Immature natural killer cell (primary cell): ENCODE measurements at places on chromosomes 3 and 15. TPM values are rescaled to one million over a fixed set of nuclear protein-coding genes. Genes with fewer than 3 reads are reported as not detected.

Gene CPNE9
- polyA plus RNA-seq = not detected

DNA sequence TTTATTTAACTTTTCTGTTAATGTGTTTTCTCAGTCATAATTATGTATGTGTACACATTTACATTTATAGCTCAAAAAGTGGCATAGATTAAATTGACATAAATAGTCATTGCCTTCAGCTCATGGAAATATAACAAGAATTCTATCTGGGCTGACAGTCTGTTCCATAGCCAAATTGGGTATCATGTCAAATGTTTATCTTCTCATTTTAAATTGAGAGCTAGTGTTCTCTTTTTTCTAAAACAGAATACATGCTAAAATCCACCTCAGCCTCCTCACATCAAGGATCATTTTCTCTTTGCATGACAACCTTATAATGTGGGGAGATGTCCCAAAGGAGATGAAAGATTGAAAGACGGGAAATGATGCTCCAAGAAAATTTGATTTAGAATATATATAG, 144.1 kb upstream of the BCHE start:
- H3K36me3 ChIP-seq = no peaks in the 10 kb centered on the region
- DNase-seq = no peak
- H3K4me3 ChIP-seq = no peak overlapping the region
- no peaks in the 10 kb centered on the region for H3K4me1 ChIP-seq

DNA sequence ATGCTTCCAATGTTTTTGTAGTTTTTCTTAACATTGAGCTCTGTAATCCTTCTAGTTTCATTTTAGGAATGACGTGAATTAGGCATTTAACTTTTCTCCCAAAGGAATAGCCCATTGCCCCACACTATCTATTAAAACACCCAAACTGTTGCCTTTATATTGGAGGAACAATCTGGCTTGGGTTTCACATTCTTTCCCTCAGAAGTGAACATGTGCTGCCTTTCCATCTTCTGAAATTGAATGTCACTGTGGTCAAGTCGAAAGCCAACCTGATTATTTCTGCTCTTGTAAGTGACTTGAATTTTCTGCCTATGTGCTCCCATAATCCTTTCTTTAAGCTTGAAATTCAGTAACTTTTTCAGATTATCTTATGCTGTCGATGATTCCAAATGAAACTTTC, 214.5 kb downstream of the SLC9A9 start:
- no peaks in the 10 kb centered on the region for H3K27me3 ChIP-seq
- H3K27ac ChIP-seq = no peak overlapping the region
- H3K4me3 ChIP-seq = no peak overlapping the region
- DNase-seq = no peak
- H3K36me3 ChIP-seq = peaks cover 29% of the 10 kb centered on the region

- no peaks in the 10 kb centered on the region for H3K27me3 ChIP-seq
- no peak overlapping the region for H3K4me3 ChIP-seq
- no peak for DNase-seq
- no peaks in the 10 kb centered on the region for H3K4me1 ChIP-seq
- no peaks in the 10 kb centered on the region for H3K36me3 ChIP-seq
- H3K27ac ChIP-seq = no peak overlapping the region
Observed at GRCh38 chr3:123099331-123100192, 32.7 kb downstream of the PDIA5 start.

Gene RAD51
- 7.5 TPM for polyA plus RNA-seq

Gene GRK7
- not detected for polyA plus RNA-seq

- DNase-seq = no peak
- H3K4me3 ChIP-seq = peak overlapping the region; percentile 90
- H3K27me3 ChIP-seq = peaks cover 2% of the 10 kb centered on the region
Observed at GRCh38 chr15:55499151-55499550, 8.9 kb downstream of the DNAAF4 start.

- no peak overlapping the region for H3K27ac ChIP-seq
- H3K36me3 ChIP-seq = peaks cover 6% of the 10 kb centered on the region
- no peak for DNase-seq
- H3K4me3 ChIP-seq = no peak overlapping the region
- no peaks in the 10 kb centered on the region for H3K27me3 ChIP-seq
Observed at GRCh38 chr3:53223541-53223966, 32.3 kb downstream of the TKT start.

Gene SNRK
- polyA plus RNA-seq = 34.3 TPM

DNA sequence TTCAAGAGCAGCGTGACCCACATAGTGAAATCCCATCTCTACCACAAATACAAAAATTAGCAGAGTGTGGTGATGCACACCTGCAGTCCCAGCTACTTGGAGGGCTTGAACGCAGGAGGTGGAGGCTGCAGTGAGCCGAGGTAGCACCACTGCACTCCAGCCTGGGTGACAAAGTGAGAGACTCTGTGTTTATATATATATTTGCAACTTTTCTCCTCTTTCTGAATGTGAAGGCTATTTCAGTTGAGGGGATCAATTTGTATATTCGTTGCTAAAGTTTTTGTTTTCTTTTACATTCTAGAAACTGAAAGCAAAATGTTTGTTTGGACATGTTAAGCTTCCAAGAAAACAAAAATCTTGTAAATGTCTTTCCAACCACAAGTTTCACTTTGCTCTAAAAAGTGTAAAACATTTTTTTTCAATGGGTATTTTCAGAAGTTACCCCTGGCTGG, 29.8 kb upstream of the FAM98B start:
- H3K4me3 ChIP-seq = no peak overlapping the region
- H3K27ac ChIP-seq = no peak overlapping the region
- H3K36me3 ChIP-seq = no peaks in the 10 kb centered on the region
- DNase-seq = peak; percentile 18
- H3K4me1 ChIP-seq = no peaks in the 10 kb centered on the region
